Activated CD8-positive, alpha-beta memory T cell treated with anti-CD3 and anti-CD28 coated beads for 1 hour (primary cell): ENCODE measurements at places on chromosomes 5 and 9.

DNA sequence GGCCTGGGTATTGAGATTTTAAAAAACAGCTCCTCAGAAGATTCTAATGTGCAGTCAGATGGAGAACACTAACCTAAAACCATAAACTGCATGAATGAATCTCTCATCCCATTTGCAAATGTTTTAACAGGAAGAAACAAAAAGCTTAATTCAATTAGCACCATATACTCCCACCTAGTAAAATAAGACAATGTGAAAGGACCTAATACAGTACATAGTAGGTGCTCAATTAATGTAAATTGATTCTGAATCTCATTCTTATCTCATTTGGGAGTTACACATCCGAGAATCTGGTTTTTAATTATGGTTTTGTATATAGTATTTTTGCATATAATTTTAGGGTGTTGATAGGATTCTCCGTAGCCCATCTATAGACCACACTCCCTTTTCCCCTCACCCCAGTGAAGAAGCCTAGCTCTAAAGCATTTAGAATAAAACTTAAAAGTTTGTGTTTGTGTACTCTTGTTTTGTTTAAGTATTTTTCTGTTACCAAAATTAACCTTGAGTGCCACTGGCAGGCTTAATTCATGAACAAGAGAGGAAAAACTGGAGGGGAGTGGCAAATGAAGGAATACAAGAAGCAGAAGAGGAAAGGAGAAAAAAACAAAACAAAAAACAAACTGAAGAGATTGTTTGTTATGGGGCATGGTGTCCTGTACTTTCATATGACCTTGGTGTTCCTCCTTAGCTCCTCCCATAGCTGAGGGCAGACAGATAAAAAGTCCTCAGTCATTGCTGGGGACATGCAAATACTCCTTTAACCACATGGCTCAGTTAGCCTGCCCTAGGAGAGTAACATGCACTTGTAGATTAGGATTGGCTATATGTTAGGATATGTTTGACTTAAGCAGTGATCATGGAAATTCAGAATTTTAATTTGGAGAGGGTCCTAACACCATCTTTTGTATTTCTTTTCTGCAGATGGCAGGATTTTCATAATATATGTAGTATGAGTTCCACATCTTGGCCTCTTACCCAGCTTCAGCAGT, 1.2 kb downstream of the RNF14 start:
- DNase-seq: no peak

DNA sequence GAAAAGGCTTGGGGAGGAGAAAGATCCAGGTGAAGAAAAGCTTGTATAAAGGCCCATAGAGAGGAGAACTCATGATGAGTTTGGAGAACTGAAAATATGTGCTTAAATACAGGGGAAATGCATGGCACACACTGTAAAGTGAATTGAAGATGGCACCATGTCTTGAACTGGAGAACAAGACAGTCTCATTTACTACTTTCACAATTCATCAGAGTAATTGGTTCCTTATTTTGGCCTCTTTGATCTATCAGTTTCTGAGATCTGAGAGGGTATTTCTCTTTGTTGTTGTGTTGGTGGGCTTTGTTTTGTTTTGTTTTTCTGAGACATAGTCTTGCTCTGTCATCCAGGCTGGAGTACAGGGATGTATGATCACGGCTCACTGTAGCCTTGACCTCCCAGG, 98.2 kb downstream of the CEMIP2 start:
- DNase-seq: no peak

DNA sequence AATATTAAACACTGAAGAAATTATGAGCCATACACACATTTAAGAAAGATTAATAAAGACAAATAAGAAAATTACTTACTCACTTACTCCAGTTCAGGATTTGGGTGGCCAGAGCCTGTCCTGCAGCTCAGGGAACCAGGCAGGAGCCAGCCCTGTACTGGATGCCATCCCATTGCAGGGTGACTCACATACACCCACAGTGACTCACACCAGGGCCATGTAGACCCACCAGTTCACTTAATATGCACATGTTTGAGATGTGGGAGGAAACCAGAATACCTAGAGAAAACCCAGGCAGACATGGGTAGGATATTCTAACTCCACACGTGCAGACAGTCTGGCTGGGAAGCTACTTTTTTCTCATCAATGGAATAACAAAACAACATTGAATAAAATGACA, 49.6 kb upstream of the ADRB2 start:
- DNase-seq: no peak

DNA sequence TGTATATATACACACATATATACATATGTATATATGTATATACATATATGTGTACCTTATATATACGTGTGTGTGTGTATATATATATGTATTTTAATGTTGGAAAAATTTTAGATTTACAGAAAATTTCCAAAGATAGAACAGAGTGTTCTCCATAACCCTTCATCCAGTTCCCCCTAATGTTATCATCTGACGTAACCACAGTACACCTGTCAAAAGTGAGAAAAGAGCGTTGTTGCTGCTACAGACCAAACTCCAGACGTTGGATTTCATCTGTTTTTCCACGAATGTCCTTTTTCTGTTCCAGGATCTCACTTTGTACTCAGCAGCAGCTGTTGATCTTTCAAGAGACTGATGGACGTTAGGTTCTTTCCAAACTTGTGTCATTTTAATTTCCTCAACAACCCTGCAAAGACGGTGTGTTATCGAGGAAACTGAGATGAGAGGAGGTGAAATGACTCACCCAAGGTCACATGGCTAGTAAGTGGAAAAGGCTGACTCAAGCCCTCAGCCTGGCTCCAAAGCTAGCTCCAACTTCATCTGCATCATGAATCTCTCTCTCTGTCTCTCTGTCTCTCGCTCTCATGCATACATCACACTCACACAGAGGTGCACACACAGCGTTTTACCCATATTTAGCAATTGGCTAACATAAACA, 17.0 kb upstream of the NTNG2 start:
- no peak for DNase-seq

DNA sequence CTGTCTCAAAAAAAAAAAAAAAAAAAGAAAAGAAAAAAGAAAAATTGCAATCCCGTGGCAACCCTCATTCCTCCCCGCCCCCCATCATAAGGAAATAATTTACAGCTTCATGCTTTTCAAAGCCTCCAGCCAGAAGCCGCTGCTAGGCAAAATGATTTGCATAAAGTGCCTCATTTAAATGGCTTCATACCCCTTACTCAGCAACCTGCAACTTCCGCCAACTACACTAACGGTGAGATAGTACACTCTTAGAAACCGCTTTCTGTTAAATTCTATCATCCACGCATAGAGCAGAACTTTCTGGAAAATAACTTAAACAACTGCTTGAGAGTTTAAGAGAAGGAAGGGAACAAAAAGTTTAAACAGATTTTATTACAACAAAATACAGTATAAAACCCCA, 17.8 kb downstream of the SERINC5 start:
- DNase-seq: no peak
